ENCODE measurements at places on chromosomes 13 and 19. TPM values are rescaled to one million over a fixed set of nuclear protein-coding genes. Genes with fewer than 3 reads are reported as not detected.
A peak's percentile ranks its signal among the peaks of the same experiment; 100 is the strongest.

C19orf85 gene
- total RNA-seq: not detected

- H3K4me1 ChIP-seq: no peaks in the 10 kb centered on the region
- H3K27ac ChIP-seq: no peak overlapping the region
- H3K4me3 ChIP-seq: no peak overlapping the region
Observed at GRCh38 chr19:49758292-49758691, 4.8 kb downstream of the TSKS start.

DNA sequence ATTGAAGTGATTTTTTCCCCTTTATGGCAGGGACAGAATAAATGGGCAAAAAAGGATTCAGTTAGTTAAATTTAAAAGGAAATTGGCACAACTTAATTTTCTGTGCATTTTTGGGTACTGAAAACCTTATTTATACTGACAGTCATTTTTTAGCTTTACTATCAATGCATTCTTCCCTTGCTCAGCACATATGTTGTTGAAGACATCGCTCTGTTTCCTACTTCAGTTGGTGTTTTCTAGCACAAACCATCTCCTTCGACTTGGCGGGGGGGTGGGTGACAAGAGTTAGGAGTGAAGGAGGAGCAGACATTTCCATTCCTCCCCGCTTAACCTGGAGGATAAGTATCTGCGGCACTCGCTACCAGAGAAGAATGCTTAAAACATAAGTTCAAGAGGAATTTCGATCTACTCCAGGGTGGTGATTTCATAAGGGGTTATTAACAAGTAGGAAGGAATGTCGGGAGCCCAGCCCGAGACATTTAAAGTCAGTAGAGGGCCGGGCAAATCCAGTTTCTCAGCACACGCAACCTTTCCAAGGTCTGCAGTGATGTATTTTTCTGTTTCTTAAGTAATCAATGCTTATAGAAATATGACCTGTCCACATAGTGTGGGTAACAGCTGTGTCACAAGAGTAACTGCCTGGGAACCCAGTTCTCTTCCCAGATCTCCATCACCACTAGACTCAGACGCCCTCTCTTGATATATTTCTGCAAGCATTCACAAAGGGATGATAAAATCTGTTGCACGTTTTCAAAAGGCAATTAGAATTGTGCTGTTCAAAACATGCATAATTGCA is 525.8 kb downstream of the MYO16 start:
- no peaks in the 10 kb centered on the region for H3K36me3 ChIP-seq
- H3K27me3 ChIP-seq: no peaks in the 10 kb centered on the region
- H3K4me3 ChIP-seq: no peak overlapping the region
- H3K27ac ChIP-seq: no peak overlapping the region
- H3K4me1 ChIP-seq: no peaks in the 10 kb centered on the region
- DNase-seq: no peak

- no peaks in the 10 kb centered on the region for H3K4me1 ChIP-seq
- H3K4me3 ChIP-seq: no peak overlapping the region
- H3K27me3 ChIP-seq: no peaks in the 10 kb centered on the region
- no peaks in the 10 kb centered on the region for H3K36me3 ChIP-seq
- no peak for DNase-seq
Observed at GRCh38 chr13:95624020-95624419, 20.5 kb downstream of the DZIP1 start.

DNA sequence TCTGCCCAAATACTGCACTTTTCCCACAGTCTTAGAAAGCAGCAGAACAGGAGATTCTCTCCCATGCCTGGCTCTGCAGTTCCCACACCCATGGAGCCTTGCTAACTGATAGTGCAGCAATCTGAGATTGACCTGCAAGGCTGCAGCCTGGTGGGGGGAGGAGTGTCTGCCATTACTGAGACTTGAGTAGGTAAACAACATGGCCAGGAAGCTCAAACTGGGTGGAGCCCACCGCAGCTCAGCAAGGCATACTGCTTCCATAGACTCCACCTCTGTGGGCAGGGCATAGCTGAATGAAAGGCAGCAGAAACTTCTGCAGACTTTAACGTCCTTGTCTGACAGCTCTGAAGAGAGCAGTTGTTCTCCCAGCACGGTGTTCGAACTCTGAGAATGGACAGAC is 358.5 kb upstream of the PCDH9 start:
- no peaks in the 10 kb centered on the region for H3K36me3 ChIP-seq
- no peak overlapping the region for H3K4me3 ChIP-seq
- no peaks in the 10 kb centered on the region for H3K4me1 ChIP-seq
- H3K27ac ChIP-seq: no peak overlapping the region

GRCh38 chr19:29882719-29883105 is 59.3 kb upstream of the URI1 start:
- DNase-seq: no peak
- H3K4me1 ChIP-seq: no peaks in the 10 kb centered on the region
- H3K36me3 ChIP-seq: no peaks in the 10 kb centered on the region
- no peak overlapping the region for H3K27ac ChIP-seq
- no peak overlapping the region for H3K4me3 ChIP-seq

DNA sequence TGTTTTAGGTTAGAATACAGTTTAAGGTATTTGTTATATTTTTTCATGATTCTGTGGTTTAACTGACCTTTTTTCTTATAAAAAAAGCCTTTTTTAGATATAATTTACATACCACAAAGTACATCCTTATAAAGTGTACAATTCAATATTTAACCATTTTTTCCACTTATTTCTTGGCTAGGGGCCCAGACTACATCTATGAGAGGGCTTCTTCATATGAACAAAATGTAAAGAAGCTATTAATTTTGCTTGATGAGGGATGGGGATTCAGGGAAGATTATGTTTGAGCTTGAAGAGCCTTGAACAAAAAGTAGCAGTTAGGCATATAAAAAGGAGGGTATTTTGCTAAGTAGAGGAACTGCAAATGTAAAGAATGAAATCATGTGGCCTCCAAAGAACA is 2.2 kb downstream of the CCDC122 start:
- H3K4me3 ChIP-seq: no peak overlapping the region
- DNase-seq: no peak
- peaks cover 35% of the 10 kb centered on the region for H3K4me1 ChIP-seq
- H3K36me3 ChIP-seq: no peaks in the 10 kb centered on the region
- no peaks in the 10 kb centered on the region for H3K27me3 ChIP-seq

DNA sequence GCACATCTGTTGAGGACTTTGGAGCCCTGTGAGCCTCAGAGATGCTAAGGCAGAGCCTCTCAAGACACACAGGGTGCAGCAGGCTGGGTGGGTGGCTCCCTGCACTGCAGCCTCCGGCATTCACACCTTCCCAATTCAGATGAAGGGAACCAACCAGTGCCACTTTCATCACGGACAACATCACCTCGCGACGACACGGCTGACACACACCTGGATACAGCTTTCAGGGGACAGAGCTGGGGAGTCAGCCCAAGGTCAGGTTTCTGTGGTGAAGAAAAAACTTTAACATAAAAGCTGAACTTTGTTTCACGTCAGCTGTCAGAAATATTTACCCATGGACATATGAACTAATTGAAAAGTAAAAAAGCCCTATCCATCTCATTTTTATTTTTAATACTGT is 24.9 kb upstream of the ARHGEF7 start:
- no peak for DNase-seq
- H3K4me1 ChIP-seq: no peaks in the 10 kb centered on the region
- no peak overlapping the region for H3K27ac ChIP-seq

GRCh38 chr13:59706101-59706976 is 457.4 kb downstream of the DIAPH3 start:
- H3K4me3 ChIP-seq: no peak overlapping the region
- no peaks in the 10 kb centered on the region for H3K27me3 ChIP-seq
- H3K4me1 ChIP-seq: no peaks in the 10 kb centered on the region
- no peaks in the 10 kb centered on the region for H3K36me3 ChIP-seq
- no peak for DNase-seq

MATK gene
- total RNA-seq: 2.9 TPM

FAM83E gene
- total RNA-seq: not detected

- H3K36me3 ChIP-seq: no peaks in the 10 kb centered on the region
- no peaks in the 10 kb centered on the region for H3K27me3 ChIP-seq
- no peak for DNase-seq
- no peak overlapping the region for H3K4me3 ChIP-seq
- no peak overlapping the region for H3K27ac ChIP-seq
Observed at GRCh38 chr13:70388935-70389334, 280.7 kb upstream of the KLHL1 start.

SYCN gene
- total RNA-seq: not detected

DNA sequence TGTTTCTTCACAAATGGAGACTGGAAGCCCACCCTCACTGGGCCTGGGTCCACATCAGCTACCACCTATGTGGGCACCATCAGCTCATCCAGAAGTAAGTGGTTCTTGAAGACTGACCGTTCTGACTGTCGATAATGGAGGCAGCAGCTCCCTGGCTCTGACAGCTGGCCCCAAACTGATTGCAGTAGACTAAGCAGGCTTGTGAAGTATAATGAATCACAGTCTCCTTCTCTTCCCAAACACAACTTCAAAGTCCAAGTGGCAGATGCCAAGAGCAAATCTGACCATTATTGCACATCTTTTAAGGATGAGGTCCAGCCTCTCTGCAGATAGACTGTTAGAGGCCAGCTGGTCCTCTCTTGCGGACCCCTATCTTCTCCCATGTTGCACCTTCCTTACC is 574.4 kb upstream of the KLF12 start:
- no peaks in the 10 kb centered on the region for H3K4me1 ChIP-seq
- no peaks in the 10 kb centered on the region for H3K36me3 ChIP-seq
- H3K27ac ChIP-seq: no peak overlapping the region
- H3K27me3 ChIP-seq: no peaks in the 10 kb centered on the region
- no peak overlapping the region for H3K4me3 ChIP-seq

GRCh38 chr19:46955813-46956371 is 63.7 kb upstream of the NPAS1 start:
- no peak for DNase-seq
- no peak overlapping the region for H3K4me3 ChIP-seq
- H3K27ac ChIP-seq: peak overlapping the region; percentile 71
- no peaks in the 10 kb centered on the region for H3K36me3 ChIP-seq
- H3K27me3 ChIP-seq: no peaks in the 10 kb centered on the region

GRCh38 chr19:29660835-29661234 is 4.4 kb upstream of the PLEKHF1 start:
- H3K4me1 ChIP-seq: peaks cover 53% of the 10 kb centered on the region
- H3K36me3 ChIP-seq: no peaks in the 10 kb centered on the region
- H3K4me3 ChIP-seq: no peak overlapping the region
- no peaks in the 10 kb centered on the region for H3K27me3 ChIP-seq
- no peak for DNase-seq
- H3K27ac ChIP-seq: no peak overlapping the region

GRCh38 chr19:19528721-19529490 is at the start of gene YJEFN3:
YJEFN3 (plus strand) TSS chr19:19528911; CDS start chr19:19528933, 22 bp downstream.
- no peaks in the 10 kb centered on the region for H3K27me3 ChIP-seq
- no peak within 1 kb of the TSS for H3K27ac ChIP-seq
- no peaks in the 10 kb centered on the region for H3K36me3 ChIP-seq
- H3K4me3 ChIP-seq: no peak within 1 kb of the TSS

GRCh38 chr19:2949939-2950285 is 5.1 kb upstream of the ZNF77 start:
- peak overlapping the region; percentile 89 for H3K4me3 ChIP-seq
- peak overlapping the region; percentile 96 for H3K27ac ChIP-seq
- H3K4me1 ChIP-seq: peaks cover 3% of the 10 kb centered on the region
- no peaks in the 10 kb centered on the region for H3K27me3 ChIP-seq

B3GNT3 gene
- 2.4 TPM for total RNA-seq

DNA sequence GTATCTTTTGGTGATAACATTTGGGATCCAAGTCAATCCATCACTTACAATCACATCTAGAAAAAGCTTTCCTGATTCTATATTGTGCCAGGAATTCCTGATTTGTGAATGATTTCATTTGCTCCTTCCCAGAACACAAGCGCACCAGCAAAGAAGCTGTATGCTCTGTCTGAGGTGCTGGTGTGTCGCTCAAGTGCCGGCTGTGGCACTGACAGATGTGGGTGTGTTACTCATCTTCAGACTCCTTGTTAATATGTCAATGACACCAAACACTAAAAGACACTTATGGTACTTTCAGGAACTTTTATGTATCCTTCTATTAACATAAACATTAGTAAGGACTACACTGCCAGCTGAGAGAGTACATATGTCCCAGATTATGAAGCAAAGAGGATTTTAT is 429.1 kb downstream of the ITGBL1 start:
- H3K4me1 ChIP-seq: no peaks in the 10 kb centered on the region
- no peak overlapping the region for H3K4me3 ChIP-seq
- no peaks in the 10 kb centered on the region for H3K27me3 ChIP-seq
- no peak for DNase-seq
- H3K36me3 ChIP-seq: no peaks in the 10 kb centered on the region

- no peaks in the 10 kb centered on the region for H3K36me3 ChIP-seq
- no peak overlapping the region for H3K4me3 ChIP-seq
- no peaks in the 10 kb centered on the region for H3K27me3 ChIP-seq
- no peaks in the 10 kb centered on the region for H3K4me1 ChIP-seq
- no peak overlapping the region for H3K27ac ChIP-seq
Observed at GRCh38 chr13:46015366-46015765, 37.2 kb downstream of the ZC3H13 start.

ZNF222 gene
- total RNA-seq: 2.1 TPM

DNA sequence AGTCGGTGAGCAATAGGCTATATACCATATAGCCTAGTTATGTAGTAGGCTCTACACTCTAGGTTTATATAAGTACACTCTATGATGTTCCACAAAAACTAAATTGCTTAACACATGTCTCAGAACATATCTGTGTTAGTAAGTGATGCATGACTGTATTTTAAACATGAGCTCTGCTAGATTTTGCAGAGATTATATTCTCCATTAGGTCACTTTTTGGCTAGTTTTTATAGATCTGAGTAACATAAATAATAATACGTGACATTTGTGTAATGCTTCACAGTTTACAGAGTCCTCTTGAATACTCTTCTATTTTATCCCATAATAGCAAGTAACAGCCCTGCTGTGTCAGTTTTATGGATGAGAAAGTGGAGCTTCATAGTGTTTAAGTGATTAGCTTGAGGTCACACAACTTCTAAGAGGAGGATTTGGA is 47.8 kb downstream of the NDFIP2 start:
- H3K4me3 ChIP-seq: no peak overlapping the region
- no peaks in the 10 kb centered on the region for H3K36me3 ChIP-seq
- H3K4me1 ChIP-seq: no peaks in the 10 kb centered on the region
- no peak for DNase-seq
- no peak overlapping the region for H3K27ac ChIP-seq
- H3K27me3 ChIP-seq: no peaks in the 10 kb centered on the region

DNA sequence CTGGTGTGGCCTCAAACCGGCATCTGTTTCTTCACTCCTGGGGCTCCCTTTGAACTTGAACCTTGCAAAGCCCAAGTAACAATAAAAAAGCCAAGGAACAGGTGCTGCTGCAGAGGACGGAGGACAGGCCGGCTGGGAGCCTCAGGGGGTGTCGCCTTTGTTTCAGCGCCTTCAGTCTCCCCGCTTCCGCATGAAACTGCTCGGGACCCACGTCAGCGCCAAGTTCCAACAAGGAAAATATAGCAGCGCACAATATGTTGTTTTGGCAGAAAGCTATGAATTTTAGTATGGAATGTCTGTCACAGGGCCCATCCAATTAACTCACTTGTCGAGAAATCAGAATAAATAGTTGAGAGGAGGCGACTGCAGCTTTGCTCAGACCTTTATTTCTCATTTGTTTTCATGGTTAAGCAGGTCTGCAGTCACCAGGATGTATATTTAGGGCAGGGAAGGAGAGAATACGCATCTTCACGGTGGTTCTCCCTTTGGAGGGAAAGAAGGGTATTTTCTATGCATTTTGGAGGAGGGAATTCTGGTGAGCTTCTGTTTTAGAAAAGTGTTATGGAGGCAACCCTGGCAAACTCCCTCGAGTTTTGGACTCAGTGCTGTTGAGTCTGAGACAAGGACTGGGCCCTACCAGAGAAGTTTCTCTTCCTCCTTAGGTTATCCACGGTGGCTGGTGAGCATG is 34.3 kb upstream of the MEDAG start:
- H3K27me3 ChIP-seq: no peaks in the 10 kb centered on the region
- no peaks in the 10 kb centered on the region for H3K36me3 ChIP-seq
- H3K4me1 ChIP-seq: no peaks in the 10 kb centered on the region
- DNase-seq: no peak
- peak overlapping the region; percentile 58 for H3K27ac ChIP-seq
- no peak overlapping the region for H3K4me3 ChIP-seq

All from tibial nerve (tissue), 4 donors.